ENCODE measurements at places on chromosomes 2 and 18.
A peak's percentile ranks its signal among the peaks of the same experiment; 100 is the strongest.

DNA sequence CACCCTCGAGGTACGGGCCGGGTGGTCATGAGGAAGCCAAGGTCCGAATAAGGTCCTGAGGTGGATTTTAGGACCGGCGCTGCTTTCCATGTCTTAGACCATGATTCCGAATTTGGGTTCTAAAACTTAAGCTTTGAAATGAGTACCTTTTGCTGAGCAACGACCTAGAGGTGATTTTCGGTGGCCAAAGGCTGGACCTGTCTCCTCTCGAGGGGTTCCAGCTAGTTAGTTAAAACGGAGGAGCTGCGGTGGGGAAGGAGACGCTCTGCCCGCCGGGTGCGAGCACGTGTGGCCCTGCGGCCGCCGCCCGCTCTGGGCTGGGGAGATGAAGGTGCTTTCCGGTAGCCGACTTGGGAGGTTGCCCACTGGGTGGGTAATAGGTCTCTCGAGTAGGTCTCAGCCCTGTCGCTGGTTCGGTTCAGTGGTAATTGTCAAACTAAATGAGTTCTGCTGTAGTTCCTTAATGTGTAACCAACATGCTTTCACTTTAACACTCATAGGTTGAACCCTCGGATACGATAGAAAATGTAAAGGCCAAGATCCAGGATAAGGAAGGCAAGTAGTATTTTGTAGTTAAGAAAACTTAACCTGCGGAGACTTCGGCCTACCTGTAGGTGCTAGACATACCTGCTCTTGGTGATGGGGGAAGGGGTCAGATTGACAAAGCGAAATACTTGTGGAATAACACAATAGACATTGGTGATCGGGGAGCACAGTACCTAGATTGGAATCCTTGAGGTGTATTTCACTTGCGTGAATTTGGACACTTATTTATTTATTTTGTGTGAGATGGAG is 572 bp downstream of the RPS27A start:
- peak overlapping the region; percentile 97 for H3K4me3 ChIP-seq
- no peaks in the 10 kb centered on the region for H3K27me3 ChIP-seq
- H3K27ac ChIP-seq: peak overlapping the region; percentile 99
- peaks cover 32% of the 10 kb centered on the region for H3K36me3 ChIP-seq

DNA sequence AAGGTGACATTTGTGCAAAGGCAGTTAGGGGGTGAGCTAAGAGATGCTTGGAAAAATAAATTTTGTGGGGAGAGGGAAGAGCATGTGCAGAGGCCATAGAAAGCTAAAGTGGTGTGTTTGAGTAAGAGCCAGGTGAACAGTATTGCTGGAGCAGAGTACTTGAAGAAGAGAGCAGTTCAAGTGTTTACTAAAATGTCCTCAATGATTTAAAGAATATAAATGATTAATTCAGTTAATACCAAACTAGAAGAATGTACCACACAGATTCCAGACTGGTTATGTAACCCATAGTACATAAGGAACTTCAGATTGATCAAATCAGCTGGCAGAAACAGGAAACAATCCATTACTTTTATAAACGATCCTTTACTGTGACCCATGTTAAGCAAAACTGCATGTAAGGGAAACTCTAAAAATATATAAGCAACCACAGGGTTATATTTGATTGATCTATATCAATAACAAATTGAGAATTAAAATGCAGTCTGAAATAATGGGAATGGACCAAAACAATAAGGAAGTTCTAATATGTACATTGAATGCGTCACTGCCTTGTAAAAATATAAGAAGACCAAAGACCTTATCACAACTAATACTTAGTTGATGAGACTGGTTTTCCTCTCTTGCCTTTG is 76.9 kb downstream of the LDAH start:
- H3K27me3 ChIP-seq: no peaks in the 10 kb centered on the region
- H3K4me1 ChIP-seq: peaks cover 13% of the 10 kb centered on the region
- H3K4me3 ChIP-seq: no peak overlapping the region

DNA sequence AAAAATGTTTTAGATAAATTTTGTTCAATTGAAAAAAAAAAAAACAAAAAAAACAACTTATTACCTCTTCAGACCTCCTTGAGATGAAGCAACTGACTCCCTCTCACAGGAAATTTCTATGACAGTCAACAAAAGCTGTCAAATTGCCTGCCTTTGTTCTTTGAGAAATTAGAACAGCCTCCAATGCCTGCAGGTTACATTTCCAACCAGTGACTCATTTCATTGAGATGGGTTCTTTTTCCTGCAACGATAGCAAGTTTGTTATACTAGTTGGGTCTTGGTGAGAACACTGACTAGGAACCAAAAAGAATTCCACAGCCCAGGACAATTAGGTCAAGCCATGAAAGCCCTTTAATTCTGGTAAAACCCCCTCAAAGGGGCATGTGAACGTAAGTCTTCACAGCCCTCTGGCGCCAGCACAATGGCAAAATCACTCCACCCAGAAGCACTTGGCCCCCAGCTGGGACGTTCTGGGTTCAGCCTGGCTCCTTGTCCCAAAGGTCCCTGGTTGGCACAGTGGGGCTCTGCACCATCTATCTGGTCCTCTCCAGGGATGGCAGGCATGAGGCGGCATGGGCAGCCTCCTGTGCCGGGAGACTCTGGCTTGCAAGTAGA is 87.0 kb downstream of the SPP2 start:
- no peak overlapping the region for H3K4me3 ChIP-seq
- H3K27ac ChIP-seq: no peak overlapping the region
- H3K4me1 ChIP-seq: no peaks in the 10 kb centered on the region
- H3K36me3 ChIP-seq: no peaks in the 10 kb centered on the region

DNA sequence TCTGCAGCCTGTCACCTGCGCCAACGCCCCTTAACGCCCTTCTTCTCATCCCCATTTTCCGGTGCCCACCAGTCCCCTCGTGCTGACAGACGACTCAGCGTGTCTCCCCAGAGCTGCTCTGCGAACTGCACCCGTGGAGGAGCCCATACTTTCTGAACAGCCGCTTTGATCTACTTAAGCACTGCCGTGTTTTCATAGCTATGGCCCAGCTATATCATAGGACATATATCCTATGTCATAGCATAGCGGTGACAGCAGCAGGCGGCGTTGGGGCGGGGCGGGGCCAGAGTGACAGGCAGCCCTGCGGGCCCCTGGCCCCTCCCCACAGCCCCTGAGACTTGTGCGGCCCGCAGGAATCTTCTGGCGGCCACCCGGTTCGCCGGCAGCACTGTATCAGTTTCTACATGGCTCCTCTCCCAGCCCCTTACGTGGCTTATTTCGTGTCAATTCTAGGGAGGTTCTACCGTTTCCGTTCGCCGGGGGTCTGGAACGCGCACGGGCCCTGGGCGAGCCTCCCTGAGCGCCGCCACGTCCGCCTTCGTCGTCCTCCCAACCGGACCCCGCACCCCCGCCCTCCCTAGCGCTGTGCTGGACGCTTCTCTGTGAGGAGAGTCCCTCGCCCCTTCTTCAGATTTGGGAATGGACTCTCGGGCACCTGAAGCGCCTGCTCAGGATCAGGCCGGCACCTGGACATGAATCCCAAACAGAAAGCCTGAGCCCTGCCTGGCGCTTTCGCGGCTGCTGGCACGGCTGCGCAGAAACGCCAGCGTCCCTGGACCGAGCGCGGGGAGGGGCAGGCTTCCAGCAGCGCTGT is 35.4 kb downstream of the PTPN18 start:
- peaks cover 5% of the 10 kb centered on the region for H3K4me1 ChIP-seq
- peak; percentile 89 for DNase-seq
- peak overlapping the region; percentile 61 for H3K27ac ChIP-seq
- H3K36me3 ChIP-seq: no peaks in the 10 kb centered on the region

DNA sequence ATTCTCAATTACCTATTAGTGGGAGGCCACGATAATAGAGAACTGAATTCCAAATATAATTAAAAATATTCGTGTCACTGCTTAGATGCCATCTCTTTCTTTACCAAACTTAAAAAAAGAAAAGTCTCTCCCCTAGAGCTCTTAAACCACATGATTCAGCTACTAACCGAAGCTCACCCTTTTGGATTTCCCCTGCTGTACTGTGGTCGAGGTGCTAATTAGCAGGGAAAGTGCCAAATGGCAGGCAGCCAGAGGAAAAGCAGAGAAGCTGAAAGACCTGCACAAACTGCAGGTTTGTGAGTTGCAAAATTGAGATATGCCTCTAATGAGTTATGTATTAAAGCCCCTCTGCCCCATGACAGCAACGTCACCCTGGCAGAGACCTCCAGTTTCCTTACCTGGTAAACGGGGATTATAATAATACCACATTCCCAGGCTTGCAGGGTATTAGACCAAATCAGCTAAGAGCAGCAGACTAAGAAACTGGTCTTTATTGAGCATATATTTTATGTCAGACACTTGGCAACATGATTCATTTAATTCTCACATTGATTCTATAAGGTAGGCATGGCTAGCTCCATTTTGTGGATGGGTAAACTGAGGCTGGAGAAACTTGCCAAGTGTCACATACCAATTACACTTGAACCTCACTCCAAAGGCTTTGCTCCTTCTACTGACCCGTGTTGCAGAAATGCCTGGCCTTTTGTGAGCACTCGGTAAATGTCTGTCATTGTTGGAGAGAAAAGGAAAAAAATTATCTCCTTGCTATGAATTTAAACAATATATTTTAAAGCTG is 259.7 kb downstream of the LPIN1 start:
- peaks cover 8% of the 10 kb centered on the region for H3K4me1 ChIP-seq
- peak; percentile 85 for DNase-seq
- no peak overlapping the region for H3K4me3 ChIP-seq
- H3K36me3 ChIP-seq: no peaks in the 10 kb centered on the region
